ENCODE measurements at places on chromosomes 2 and 18. TPM values are rescaled to one million over a fixed set of nuclear protein-coding genes. Genes with fewer than 3 reads are reported as not detected.
A peak's percentile ranks its signal among the peaks of the same experiment; 100 is the strongest.

The ARID5A gene
- 5.0 TPM for total RNA-seq

- no peak for DNase-seq
- H3K4me3 ChIP-seq: no peak overlapping the region
- H3K27ac ChIP-seq: no peak overlapping the region
- no peaks in the 10 kb centered on the region for H3K4me1 ChIP-seq
Observed at GRCh38 chr2:20723543-20723942, 56.6 kb downstream of the GDF7 start.

GRCh38 chr2:161237392-161238264 lies 70.6 kb upstream of the PSMD14 start:
- H3K36me3 ChIP-seq: no peaks in the 10 kb centered on the region
- peak overlapping the region; percentile 71 for H3K4me3 ChIP-seq
- H3K4me1 ChIP-seq: peaks cover 28% of the 10 kb centered on the region
- H3K27me3 ChIP-seq: no peaks in the 10 kb centered on the region
- peak overlapping the region; percentile 46 for H3K27ac ChIP-seq

The DYNC2LI1 gene
- total RNA-seq: 19.1 TPM

The CD8B gene
- total RNA-seq: 5.5 TPM

DNA sequence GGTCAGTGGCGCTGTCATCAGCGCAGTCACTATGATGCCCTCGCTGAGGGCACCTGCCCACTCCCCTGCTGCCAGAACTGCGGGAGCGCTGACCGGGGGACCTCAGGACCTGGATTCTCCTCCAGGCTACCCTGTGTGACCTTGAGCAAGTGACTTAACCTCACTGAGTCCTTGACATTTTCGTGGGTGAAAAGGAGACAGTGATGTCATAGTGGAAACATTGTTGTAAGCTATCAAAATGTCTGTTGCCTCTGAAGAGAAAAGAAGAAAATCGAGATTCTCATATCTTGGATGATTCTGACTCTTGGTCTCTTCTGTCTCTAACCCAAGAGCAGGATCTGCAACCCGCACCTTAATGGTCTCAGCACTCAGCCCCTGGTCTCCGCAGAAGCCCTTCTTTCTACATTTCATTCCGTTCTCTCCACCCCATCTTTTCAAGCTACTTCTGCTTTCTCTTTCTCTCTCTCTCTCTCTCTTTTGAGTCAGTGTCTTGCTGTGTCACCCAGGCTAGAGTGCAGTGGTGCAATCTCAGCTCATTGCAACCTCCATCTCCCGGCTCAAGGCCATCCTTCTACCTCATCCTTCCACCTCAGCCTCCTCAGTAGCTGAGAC lies 978 bp upstream of the TUBA4A start:
- peak overlapping the region; percentile 83 for H3K4me3 ChIP-seq
- peaks cover 7% of the 10 kb centered on the region for H3K27me3 ChIP-seq
- no peak for DNase-seq
- H3K4me1 ChIP-seq: peaks cover 62% of the 10 kb centered on the region

DNA sequence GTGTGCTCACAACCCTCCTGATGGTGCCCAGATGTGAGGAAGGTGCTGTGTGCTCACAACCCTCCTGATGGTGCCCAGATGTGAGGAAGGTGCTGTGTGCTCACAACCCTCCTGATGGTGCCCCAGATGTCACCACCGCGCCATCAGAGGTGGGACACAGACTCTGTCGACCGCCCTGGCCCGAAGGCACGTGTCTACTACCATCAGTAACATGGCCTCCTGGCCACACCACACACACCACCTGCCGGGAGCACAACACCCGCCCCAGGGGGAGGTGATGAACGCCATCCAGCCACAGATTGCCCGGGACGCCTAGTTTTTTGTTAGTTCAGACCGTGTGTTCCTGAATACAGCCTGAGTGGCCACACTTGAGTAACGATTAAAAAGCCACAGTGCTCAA lies 24.5 kb downstream of the HDAC4 start:
- H3K27me3 ChIP-seq: no peaks in the 10 kb centered on the region
- no peak for DNase-seq
- H3K4me1 ChIP-seq: no peaks in the 10 kb centered on the region
- H3K36me3 ChIP-seq: peaks cover 4% of the 10 kb centered on the region

The C2orf80 gene
- total RNA-seq: not detected

DNA sequence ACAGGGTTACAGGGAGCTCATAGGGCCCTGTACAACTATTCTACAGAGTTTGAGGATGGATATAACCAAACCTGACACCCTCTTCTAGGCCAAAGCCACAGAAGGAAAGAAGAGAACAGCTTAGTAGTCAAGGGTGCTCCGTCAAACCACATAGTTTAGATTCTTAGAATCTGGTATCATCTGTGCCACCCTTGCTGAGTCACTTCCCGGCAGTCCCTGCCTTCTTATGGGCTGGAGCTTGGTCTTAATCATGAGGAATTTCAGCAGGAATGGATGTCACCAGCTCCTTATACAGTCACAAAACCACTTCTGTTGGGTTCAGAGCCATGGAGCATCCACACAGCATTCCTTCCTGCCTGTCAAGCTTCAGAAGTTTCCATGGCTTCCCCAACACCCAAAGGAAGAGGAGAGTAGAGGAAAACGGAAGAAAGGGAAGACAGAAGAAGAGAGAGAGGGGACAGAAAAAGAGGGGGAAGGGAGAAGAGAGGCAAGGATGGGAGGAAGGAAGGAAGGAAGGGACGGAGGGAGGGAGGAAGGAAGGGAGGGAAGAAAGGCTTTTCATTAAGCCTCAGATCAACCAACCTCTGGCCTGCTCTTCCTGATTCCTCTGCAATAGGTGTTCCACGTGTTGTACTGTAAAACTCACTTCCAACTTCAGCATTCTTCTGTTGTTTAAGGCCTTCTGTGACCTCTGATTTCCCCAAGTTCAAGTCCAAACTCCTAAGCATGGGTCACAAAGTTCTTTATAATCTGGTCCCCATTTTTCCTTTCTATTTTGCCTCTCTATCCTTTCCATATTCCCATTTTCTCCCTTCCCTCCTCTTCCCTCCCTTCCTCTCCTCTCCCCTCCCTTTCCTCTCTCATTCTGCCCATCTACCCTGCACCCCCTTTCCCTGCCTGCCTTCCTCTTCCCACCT lies 246.1 kb upstream of the TNP1 start:
- H3K27ac ChIP-seq: no peak overlapping the region
- no peak overlapping the region for H3K4me3 ChIP-seq
- H3K36me3 ChIP-seq: no peaks in the 10 kb centered on the region
- no peaks in the 10 kb centered on the region for H3K27me3 ChIP-seq
- H3K4me1 ChIP-seq: no peaks in the 10 kb centered on the region
- DNase-seq: no peak

The DNAJC5G gene
- total RNA-seq: not detected

The WDSUB1 gene
- 4.9 TPM for total RNA-seq

DNA sequence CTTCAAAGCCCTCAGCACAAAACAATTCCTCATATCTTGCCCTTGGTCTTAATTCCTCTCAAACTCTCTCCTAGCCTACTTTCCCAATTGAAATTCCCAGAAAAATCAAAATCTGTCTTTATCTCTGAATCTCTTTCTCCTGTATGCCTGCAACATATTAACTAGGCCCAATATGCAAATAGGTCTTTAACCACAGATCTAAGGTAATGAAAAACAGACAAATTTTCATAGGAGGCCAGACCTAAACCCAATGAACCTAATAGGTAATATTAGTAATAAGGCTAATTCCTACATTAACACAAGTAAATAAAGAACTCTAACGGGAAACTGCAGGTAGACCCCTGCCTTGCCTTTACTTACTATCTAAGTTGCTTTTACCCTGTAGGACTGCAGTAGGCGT lies 41.4 kb downstream of the WDR33 start:
- DNase-seq: no peak
- H3K27ac ChIP-seq: no peak overlapping the region
- no peaks in the 10 kb centered on the region for H3K27me3 ChIP-seq
- no peak overlapping the region for H3K4me3 ChIP-seq
- H3K36me3 ChIP-seq: peaks cover 61% of the 10 kb centered on the region

The KCNJ3 gene
- total RNA-seq: not detected

- no peak for DNase-seq
- peaks cover 78% of the 10 kb centered on the region for H3K36me3 ChIP-seq
- H3K27ac ChIP-seq: no peak overlapping the region
- no peak overlapping the region for H3K4me3 ChIP-seq
- no peaks in the 10 kb centered on the region for H3K4me1 ChIP-seq
Observed at GRCh38 chr2:10668402-10669012, 21.3 kb downstream of the NOL10 start.

The MTERF4 gene
- total RNA-seq: 27.7 TPM

DNA sequence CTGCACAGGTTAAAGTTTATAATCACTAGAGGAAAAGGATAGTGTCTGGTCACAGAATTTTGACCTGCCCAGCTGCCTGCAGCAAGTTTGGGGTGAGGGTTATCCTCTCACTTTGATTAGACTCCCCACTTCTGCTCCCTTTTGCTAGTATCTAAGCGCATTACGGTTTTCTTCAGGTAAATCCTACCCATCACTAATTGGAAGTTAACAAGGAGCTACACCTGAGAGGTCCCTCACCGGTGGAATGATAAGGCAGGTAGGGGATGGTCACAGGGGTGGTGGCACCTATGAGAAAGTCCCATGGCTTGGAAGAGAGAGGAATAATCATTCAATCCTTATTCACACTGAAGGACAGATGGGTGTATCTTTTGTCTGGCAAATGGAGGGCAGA lies 7.6 kb downstream of the BCL2 start:
- no peak overlapping the region for H3K27ac ChIP-seq
- no peaks in the 10 kb centered on the region for H3K27me3 ChIP-seq
- DNase-seq: no peak

DNA sequence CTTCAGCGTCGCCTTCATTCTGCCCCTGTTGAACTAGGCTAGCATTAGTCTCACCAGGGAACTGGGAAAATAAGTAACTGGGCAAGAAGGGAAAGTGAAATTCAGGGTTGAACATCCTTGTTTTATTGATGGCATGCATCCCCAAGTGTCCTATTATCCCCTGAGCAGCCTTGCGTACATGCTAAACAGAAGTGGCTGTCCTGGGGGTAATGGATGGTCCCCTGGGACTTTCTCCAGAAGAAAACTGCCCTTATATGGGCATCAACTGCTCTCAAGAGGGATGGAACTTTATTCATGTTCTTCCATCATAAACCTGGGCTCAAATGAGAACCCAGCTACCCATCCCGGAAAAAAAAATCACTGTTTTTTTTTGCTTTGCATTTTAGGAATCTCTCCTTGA lies 11.8 kb upstream of the SMIM21 start:
- H3K36me3 ChIP-seq: no peaks in the 10 kb centered on the region
- H3K4me1 ChIP-seq: no peaks in the 10 kb centered on the region
- DNase-seq: no peak
- H3K27me3 ChIP-seq: no peaks in the 10 kb centered on the region

The MAPK4 gene
- 0.19 TPM for total RNA-seq

The SIX3 gene
- not detected for total RNA-seq

All from esophagus squamous epithelium (tissue), 5 donors.